ENCODE measurements at places on chromosomes 1 and 21.
A peak's percentile ranks its signal among the peaks of the same experiment; 100 is the strongest.

DNA sequence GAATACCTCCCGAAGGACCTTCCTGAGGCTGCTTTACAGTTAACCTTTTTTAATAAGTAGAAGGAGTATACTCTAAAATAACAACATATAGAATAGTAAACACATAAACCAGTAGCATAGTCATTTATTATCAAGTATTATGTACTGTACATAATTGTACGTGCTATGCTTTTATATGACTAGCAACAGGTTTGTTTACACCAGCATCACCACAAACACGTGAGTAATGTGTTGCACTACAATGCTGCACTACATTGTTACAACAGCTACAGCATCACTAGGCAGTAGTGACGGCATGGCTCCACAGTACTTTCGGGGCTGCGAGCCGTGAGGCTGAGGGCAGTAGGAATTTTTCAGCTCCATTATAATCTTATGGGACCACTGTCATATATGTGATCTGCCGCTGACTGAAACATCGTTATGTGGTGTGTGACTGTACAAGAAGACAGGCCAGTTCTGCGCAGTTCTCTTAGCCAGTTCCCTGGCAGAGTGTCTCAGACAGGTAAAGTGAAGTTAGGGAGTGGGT is 82.8 kb upstream of the LRRC8D start:
- DNase-seq = no peak

DNA sequence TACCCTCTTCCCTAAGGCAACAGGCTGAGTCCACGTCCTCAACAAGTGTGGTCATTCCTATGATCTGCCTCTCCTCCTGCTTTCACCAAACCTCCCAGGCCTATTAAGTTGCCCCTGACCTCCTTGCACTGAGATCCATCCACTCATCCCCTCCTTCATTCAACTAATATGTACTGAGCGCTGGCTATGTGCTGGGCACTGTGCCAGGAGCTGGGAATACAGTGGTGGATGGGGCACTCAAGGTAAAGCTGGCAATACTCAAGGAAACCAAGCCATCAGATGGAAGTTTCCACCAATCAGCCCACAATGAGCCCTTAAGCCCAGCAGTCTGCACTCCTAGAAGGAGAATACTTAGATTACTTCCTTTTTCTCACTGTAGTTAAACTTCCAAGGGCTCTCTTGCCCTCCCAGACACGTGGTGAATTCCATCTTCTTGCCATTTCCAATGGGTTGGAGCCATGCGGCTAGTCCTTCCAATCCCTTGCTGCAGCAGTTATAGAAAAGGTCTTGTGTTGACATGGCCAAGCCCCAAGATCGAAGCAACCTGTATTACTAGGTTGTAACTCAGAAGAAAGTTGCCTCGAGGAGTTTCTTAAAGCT is 279.9 kb upstream of the RUNX1 start:
- DNase-seq = no peak

- no peak for DNase-seq
Measured at GRCh38 chr1:8047686-8048445, 21.8 kb upstream of the ERRFI1 start.

- no peak for DNase-seq
Measured at GRCh38 chr1:103905363-103905762, 155.7 kb downstream of the AMY1C start.

GRCh38 chr1:156920233-156921052 is at the start of gene LRRC71:
LRRC71 (plus strand) TSS chr1:156920632; CDS start chr1:156920804, 172 bp downstream.
- DNase-seq = peak; percentile 39

DNA sequence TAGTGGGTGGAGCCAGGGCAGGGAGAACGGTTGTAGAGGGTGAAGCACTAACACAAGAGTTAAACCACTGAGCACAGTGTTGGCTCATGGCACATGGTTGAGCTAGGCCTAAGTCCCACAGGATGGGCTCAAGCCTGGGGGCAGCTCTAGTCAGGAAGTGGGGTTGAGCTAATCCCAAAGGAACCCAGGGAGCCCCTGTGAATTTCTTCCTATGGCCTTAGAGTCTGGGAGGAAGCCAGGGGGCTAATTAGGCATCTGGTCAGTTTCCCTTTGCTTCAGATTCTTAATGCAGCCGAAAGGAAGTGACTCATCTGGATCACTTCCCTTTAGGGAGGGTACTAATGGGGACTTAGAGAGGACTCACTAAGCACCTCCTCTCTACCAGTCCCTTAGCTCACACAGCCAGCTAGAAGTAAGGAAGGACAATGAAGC is 10.1 kb downstream of the CFAP45 start:
- no peak for DNase-seq

GRCh38 chr1:51330331-51331201 is at the start of gene TTC39A:
TTC39A (minus strand) TSS chr1:51330562; CDS start chr1:51330477, 85 bp downstream.
- DNase-seq = no peak

DNA sequence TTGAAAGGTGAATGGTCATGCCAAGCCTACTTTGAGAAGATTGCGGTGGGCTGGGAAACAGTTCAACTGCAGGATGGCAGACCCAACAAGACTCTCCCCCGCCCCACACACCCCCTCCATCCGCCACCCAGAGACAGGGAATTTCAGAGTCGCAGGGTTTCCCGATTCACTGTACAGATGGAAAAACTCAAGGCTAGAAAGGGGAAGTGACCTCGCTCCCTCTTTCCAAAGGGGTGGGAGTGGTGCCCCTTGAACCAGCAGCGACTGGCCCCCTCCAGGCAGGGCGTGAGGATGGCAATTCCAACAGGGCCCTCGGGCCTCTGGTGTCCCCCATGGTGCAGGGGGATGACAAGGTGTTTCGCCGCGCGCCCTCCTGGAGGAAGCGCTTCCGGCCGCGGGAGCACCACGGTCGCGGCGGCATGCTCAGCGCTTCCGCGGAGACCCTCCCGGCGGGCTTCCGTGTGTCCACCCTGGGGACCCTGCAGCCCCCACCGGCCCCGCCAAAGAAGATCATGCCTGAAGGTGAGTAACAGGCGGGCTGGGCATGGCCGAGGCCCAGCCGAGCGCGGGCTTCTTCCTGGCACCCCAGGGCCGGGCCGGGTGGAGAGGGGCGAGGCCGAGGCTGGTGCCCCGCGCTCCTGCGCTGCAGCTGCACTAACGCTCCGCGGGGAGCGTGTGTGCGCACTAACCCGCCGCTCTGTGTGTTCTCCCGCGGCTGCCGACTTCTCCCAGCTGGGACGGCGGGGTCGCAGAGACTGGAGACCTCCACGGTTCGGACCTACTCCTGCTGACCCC is 10.4 kb downstream of the MYOG start:
- no peak for DNase-seq

GRCh38 chr1:20158358-20159070 is 19.4 kb downstream of the PLA2G2F start:
- DNase-seq = no peak

DNA sequence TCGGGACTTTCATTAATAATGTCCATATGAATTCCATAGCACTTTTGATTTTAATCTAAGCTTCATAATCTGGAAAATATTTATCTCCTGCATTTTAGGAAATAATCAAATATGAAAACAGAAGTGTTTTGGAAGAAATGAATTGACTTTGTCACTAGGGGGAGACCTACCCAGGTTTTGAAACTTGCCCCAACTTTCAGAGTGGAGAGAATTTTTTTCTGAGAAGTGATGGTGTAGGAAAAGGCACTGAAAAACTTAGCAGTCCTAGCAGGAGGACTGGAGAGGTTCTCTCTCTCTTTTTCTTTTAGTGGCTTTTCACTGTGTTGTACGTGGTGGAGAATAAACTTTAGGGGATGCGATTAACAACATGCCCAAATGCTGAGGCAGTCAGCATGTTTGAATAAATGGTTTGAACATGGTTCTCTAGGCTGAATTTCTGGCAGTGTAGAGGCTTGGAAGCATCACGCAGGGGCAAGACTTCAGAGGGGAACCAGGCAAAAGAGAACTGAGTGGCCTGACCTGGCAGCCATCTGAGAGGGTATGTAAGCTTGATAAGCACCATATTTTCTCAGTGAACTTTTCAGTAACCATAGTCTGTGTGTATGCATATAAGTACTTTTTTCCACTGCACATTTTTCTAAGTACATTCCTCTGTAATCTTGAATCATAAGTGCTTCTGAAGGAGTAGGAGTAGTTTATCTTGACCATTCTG is 68.3 kb upstream of the NEK7 start:
- DNase-seq = no peak

- no peak for DNase-seq
Measured at GRCh38 chr1:52978045-52978444, 51.0 kb downstream of the SCP2 start.

GRCh38 chr1:61746813-61747212 is 4.5 kb downstream of the PATJ start:
- no peak for DNase-seq

GRCh38 chr1:173195596-173196088 is 11.5 kb downstream of the TNFSF4 start:
- no peak for DNase-seq

DNA sequence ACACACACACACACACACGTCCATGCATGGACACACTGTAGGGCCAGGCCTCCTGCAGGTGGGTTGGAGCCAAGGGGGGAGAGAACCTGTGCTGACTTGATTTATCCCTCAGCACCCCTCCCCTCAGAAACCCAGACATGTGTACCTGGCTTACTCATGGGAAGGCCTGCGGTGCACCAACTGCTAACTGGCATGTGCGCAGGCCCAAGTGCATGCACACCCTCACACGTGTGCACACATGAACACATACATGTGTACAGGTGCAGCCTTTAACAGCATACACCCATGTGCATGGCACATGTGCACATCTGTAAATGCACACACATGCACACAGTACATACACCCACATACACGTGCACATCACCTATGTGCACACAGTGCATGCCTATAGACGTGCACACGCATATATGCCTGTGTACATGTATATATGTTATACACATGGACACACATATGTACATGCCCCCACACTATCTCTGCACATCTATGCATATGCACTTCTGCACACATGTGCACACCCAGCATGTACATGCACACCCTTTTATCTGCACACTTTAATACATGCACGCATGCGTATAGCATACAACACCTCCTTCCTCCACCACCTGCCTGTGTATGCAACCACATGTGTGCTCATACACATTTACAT is 67.5 kb downstream of the TRIM11 start:
- DNase-seq = no peak

DNA sequence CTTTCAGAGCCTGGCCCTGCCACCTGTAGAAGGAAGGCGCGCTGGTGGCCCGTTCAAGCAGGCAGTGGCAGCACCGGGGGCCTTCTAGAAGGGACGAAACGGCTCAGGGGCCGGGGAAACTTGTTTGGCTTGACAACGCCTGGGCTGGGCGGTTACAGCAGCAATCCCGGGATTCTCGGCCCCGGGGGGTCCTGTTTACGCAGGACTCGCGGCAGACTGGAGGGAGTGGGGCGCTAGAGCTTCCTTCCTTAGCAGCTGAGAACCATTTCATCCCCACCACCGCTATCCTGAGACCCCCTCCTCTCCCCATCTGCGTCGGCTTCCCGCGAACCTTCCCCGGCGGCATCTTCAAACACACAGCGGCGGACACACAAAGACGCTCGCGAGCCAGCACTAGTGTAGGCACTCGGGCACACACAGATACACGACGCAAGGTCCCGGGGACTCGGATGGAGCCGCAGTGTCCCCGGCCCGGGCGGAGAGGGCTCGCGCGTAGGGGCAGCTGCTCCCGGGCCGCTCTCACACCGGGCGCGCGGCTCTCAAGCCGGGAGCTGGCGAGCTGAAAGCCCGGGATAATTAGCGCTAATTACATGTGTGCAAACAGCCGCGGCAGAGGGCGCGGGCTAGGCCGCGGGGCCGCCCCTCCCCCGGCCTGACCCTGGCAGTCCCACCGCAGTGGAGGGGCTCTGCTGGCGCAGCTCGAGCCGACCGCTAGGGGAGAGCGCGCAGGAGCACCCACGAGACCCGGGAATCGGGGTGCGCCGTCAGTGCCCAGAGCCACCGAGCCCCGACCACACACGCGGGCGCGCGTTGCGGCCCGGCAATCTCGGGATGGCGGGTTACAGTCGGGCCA is 271.4 kb downstream of the FOXD2 start:
- DNase-seq = no peak

- DNase-seq = no peak
Measured at GRCh38 chr1:235741294-235741693, 91.7 kb upstream of the GNG4 start.

DNA sequence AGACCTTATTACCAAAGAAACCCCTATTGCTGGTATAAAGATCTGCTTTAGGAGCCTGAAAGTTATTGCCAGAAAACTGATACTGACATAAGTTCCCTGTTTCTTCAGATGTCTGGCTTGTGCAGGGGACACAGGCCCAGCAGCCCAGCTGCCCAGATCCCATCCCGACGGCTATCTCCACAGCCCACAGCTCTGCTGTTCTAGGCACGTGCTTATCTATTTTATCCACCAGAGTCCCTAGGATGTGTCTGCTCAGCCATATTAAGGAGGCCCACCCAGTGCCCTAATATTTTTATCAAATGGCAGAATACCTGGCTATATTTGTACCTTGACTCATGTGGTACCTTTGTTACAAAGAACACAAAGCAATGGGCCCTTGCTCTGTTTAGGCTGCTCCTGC is 58.9 kb downstream of the DDX20 start:
- DNase-seq = no peak

DNA sequence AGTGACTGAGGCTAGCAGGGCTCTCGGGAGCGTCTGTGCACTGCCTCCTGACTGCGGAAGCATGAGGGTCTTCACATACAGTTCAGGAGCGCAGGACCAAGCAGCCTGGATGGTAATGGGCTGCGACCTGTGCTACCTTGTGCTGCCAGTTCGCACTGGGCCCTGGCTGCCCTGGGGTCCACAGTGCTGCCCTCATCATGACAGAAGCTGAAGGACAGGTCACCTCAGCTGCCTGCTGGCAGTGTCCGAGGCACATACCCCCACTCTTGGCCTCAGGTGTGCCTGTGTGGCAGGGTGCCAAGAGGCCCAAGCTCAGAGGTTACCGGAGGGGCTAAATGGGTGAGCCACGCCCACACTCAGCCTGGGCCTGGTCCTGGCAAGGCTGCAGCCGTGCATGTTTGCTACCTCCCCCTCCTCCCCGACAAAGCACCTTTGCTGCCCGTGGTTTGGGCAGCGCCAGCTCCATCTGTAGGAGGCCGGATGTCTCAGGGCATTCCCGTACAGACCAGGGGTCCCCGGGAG is 4.4 kb downstream of the JMJD4 start:
- no peak for DNase-seq

DNA sequence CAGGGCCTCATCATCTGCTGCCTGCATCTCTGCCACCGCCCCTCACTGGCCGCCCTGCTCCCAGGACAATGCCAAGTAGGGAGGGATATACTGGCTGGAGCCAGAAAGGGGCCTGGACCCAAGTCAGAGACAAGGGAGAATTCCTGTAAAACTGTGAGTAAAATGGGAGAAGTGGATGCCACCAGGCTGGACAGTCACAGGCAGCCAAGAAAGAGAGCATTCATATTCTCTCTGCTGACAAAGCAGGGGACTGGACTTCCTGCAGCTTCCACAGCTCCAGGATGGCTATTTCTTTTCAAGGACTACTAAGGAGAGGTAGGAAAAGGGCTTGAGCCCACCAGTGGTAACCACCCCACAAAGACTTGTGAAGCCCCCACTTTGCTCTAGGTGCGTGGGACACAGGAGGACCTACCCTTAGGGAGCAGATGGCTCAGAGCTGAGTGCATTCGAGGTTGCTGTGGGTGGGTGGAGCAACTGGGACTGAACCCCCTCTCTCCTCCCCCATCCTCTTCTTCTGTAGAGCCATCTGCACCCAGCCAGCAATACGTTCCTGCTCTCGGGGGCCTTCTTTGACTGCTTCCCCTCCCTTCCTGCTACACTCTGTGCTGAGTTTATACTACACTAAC is 57.5 kb downstream of the GLIS1 start:
- DNase-seq = no peak

Measured in activated CD4-positive, alpha-beta T cell treated with anti-CD3 and anti-CD28 coated beads for 4 hours (primary cell).